ENCODE measurements at places on chromosomes 3 and 15.

GRCh38 chr15:81887912-81888311 lies 157.9 kb downstream of the MEX3B start:
- DNase-seq, result peak; percentile 61

GRCh38 chr3:29521751-29522150 lies 240.9 kb downstream of the RBMS3 start:
- DNase-seq, result no peak

DNA sequence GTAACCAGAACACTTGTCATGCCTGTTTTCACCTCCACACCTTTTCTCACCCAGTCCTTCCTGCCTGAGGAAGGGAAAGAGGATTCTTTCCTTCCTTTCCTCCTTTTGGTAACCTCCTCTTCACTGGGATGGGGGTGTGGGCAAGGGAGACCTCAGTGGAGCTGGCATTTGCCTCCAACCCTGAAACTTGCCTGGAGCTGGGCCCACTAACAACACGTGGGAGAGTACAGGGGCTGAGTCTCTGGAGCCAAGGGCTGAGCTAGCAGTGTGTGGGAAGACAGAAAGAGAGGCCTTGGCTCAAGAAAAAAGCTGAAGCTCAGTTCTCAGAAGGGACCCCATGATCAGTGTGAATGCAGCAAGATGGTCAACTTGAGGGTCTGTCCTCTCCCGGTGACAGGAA lies 86.6 kb upstream of the SLC6A11 start:
- no peak for DNase-seq

DNA sequence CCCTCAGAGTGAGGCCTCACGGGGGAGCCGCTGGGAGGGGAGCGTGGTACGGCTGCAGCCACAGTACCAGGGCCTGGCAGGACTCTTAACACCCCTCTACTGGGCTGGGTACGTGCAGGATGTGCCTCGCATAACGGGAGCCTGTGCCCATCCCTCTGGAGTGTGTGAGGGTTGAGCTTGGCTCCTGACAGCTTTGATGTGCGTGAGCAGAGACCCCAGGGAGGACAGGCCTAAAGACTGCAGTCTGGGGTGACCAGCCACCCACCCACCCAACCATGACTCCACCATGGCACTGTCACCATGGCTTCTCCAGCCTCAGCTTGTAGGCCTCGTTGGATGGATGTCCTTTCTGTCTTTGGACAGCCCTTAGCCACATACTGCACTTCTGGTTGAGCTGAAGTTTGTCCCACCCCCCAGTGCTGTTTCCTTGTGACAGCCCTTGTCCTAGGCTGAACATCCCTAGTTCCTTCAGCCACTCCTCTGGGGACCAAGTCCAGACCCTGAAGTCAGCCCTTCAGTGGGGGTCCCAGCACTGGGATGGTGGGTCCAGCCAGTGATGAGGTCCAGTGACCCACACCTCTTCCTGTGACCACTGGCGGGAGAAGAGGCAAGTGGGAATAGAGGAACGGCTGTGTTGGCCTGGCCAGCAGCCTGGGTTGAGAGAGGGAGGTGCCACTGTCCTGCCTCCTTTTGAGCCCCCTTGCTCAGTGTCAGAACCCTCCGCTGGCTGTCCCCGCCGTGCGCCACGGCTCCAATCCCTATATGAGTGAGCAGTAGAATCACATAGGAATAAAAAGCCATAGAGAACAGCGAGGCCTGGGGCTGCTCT lies 6.1 kb downstream of the GLYCTK start:
- no peak for DNase-seq

- no peak for DNase-seq
These were observed 6.1 kb downstream of the EPB42 start for GRCh38 chr15:43214592-43215295.

Data from amniotic stem cell (primary cell).